ENCODE measurements at places on chromosomes 1 and 21.

- no peak for DNase-seq
These were observed 24.5 kb downstream of the ELF3 start for GRCh38 chr1:202034683-202035462.

- DNase-seq = no peak
These were observed 133.8 kb upstream of the LMO4 start for GRCh38 chr1:87194856-87195255.

GRCh38 chr21:39685236-39685635 is 59.7 kb upstream of the IGSF5 start:
- no peak for DNase-seq

DNA sequence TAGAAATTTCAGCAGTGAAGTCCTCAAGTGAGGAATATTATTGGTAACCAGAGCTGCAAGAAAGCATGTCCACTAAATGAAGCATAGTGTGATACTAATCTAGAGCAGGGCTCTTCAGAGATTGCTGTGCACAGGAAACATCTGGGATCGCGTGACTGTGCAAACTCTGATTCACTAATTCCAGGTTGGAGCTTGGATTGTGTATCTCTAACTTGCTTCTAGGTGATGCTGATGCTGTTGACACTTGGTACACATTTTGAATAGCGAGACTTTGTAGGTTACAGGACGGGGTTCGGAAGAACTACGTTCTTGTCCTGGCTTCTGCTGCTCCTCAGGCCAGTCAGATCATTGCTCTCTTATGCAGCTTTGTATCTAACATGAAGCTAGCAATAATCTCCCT is 66.5 kb downstream of the PRRX1 start:
- no peak for DNase-seq

- DNase-seq = no peak
These were observed 92.5 kb downstream of the SCMH1 start for GRCh38 chr1:41149570-41149969.

- DNase-seq = no peak
These were observed 9.6 kb upstream of the MAP10 start for GRCh38 chr1:232795497-232796053.

DNA sequence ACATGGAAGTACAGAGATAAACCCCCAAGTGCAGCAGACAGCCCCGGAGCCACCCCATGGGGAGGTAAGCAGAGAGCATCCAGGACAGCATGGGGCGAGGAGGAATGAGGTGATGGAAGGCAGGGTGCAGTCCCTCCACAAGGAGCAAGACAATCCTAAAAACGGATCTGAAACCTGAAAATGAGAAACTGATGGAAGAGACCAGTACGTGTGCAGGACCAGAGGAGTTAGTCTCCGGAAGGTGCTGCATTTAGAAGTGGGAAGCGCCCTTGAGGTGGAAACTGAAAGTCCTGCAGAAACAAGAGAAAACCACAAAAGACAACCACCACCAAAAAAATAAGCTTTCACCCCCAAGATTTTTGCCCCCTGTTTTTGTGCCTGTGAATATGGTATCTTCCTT is 17.4 kb upstream of the DDOST start:
- DNase-seq = no peak

DNA sequence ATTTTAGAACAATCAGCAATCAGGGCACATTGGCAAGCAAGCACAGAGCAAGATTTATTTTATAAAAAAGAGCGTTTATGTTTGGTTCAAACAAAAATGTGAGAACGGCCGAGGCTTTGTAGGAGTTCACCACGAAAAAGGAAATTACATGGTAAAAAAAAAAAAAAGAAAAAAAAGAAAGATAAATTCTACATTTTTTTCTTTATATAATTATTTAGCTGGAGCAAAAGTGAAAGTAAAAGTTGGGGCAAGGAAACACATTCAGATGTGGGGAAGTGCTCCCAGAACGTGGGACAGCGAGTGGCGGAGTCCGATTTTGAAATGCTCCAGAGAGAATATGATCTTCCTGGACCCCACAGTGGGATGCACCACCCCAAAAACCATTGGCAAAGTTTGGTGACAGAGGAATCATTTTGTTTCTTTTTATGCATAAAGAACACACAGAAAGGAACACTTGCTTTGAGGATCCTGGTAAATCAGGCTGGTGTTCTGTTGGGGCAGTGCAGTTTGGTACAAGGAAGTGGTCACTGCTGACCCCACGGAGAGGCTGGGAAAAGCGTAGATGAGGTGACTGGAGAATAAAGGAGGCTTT is 16.3 kb upstream of the ATP5PO start:
- DNase-seq = no peak

DNA sequence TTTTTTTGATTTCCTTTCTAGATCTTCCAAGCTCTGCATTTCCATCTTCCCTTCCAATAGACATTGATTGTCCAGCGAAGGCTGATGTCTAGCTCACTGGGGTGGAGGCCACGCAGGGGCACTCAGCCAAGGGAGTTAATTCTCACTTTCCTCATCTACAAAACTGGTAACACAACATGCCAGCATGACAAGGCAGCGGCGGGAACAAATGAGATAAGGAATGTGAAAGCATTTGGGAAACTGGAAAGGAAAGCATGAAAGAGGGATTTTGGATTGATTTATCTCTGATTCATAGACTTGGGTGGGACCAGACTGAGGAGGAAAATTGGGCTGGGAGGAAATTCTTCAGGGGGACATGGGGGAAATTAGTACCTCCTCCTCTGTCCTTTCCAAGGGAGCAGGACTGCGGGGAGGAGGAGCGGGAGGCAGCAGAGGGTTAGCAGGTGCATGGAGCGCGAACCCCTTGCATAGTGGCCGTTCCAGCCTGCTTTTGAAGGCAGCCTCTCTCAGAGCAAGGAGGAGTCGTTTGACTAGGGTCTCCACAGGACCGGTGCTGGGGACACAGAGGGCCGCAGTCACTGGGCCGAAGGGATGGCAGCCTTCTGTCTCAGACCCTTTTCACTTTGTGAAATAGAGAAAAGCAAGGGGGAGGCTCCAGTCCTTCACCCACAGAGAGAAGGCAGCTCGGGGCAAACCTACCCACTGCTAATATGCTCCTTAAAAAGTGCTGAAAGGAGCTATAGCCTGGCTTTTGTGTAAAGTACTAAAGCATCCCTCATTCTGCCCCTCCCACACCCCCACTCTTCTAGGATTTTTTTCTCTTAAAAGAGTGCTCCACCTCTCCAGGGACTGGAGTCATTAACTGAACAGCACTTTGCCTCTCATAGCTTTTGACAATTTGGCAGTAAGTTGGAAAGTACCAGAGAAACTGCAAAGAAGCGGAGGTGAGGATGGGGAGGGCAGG is 89.2 kb downstream of the PLXNA2 start:
- no peak for DNase-seq

- DNase-seq = no peak
These were observed 50.7 kb downstream of the KAZN start for GRCh38 chr1:14648896-14649855.

DNA sequence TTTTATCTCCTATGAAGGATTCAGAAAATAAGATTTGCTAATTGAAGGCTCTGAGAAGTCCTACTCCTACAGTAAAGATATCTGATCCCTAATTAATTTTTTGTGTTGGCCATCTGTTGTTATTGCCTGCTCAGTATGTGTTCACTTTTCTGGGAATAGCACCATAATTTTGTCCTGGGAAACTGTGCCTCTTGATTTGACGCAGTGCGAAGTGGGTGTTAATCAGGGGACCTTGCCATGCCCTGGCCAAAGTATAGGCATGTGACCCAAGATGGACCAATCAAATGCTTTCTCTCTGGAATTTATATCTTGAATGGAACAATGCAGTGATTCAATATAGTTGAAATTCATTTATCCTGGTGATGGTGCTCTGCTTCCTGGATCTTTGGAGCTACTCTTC is 30.4 kb upstream of the GNG12 start:
- no peak for DNase-seq

DNA sequence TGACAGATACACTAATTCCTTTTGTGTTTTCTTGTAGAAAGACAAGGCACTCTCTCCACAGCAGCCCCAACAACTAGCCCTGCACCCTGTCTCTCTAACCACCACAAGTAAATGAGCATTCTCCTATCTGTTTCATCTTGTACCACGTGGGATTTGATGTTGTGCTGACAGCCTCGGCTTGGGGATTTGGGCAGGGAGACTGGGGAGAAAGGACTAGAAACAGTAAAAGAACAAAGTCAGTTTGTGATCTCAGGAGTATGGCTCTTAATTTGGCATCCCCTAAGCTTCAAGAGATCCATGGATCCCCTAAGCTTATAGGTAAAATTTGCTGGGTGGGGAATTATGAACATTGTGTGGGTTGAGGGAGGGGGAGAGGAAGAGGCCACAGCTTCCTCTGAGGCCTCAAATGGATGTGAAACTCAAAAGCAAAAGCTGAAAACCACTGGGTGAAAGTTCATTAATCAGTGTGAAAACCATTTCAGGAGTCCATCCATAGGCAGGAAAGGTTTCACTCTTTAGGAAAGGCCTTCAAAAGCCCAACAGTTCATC is 3.1 kb downstream of the C1orf162 start:
- DNase-seq = no peak

GRCh38 chr1:61612602-61613001 is 112.3 kb downstream of the TM2D1 start:
- no peak for DNase-seq

DNA sequence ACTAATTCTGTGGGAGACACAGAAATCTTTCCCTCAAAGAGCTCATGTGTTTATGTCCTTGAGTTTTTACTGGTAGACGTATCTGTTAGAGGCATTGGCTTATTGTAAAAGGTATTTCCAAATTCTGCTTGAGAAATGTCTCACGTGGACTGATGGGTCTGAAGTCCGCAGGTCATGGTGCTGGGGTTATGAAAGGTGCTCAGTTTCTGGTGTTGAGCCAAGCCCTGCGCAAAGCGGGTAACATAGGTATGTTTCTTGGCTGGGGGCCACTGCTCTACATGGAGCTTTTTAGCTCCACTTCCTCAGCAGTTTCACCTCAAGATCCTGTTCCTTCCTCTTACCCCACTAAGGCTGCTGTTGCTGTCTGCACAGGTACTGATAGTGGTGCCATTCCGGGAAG is 10.8 kb downstream of the UTP25 start:
- no peak for DNase-seq

DNA sequence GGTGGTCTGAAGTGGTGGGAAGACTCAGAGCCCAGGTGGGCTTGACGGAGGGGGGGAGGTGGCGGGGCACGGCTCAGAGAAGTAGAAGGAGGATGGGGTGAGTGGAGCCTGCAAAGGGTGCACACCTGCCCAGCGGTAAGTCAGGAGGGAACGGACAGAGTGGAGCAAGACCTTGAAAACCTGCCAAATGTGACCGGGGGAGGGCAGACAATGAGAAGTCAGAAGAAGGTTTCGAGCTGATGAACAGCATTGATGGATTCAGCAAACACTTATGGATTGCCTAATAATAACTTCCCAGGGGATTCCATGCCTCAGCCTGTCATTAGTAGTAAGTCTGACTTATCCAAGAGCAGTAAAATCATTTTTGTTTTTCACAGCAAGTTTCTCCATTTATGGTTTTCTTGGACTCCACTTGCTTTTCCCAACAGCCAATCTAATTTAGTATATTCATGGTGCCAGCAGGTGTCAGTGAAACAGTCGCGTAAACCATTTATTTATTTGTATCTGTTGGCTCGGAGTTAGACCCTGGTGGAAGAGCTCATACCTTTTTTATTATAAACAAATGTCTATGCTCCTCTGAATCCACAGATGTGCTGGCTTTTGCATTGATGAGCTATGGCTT is 279.1 kb downstream of the PCP4 start:
- no peak for DNase-seq

DNA sequence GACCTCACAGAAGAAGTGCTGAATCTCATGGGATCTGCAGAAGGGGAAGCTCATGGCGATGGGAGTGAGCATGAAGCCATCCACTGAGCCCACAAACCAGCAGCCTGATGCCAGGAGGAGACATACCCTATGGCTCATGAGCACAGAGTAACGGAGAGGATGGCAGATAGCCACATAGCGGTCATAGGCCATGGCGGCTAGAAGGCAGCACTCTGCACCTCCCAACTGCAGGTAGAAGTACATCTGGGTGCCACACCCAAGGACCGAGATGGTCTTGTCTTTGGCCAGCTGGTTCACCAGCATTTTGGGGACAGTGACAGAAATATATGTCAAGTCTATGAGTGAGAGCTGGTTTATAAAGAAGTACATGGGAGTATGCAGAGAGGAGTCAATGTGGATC is 4.3 kb downstream of the OR2T10 start:
- DNase-seq = no peak

DNA sequence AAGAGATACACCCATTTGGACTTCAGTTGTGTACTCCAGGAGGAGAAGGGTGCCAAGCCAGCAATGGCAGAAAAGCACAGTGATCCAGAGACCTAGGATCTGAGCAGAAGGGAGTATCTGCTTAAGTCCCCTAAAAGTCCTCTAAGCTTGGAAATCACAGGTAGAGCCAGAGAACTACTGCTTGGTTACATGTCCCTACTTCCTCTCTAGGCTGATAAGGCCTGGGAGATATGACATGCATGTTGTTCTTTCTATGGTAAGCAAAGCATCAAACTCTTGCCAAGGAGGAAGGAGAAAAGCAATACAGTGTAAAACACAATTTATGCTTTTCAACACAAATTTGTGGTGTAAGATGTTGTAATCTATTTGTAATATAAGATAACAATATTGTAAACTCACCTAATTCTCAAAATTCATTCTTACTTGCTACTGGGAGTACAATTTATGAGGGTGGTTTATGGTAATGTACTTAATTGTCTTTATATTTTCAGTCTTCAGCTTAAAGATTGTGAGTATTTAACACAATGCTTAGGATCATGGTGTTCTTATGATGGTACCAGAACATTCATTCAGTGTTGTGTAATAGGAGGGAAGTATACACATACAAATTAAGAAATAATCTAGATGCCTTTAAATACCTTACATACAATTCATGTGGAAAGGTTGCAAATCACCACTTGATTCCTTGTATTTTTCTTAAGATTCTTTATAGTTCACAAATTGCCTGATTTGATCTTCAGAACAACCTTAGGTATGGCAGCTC is 49.1 kb upstream of the GNG12 start:
- DNase-seq = no peak

DNA sequence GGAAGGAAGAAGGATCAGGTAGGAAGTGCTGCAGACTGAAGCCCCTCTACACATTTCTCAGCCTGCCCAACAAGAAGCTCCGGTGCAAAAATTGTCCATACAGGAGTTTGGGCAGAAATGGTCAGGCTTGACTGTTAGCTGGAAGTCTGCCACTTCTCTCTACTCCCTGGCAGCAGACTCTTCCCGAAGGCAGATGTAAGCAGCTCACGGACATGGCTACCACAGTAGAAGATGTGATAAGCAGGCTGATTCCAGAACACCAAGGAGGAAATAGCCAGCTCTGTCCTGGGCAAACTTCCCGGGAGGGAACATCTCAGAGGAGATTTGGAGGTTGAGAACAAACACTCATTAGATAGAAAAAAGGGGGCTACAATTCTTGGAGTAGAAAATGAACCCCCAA is 52.6 kb downstream of the TRABD2B start:
- DNase-seq = no peak

Data from NT2/D1 (cell line).